ENCODE measurements at places on chromosomes 3 and 15.

DNA sequence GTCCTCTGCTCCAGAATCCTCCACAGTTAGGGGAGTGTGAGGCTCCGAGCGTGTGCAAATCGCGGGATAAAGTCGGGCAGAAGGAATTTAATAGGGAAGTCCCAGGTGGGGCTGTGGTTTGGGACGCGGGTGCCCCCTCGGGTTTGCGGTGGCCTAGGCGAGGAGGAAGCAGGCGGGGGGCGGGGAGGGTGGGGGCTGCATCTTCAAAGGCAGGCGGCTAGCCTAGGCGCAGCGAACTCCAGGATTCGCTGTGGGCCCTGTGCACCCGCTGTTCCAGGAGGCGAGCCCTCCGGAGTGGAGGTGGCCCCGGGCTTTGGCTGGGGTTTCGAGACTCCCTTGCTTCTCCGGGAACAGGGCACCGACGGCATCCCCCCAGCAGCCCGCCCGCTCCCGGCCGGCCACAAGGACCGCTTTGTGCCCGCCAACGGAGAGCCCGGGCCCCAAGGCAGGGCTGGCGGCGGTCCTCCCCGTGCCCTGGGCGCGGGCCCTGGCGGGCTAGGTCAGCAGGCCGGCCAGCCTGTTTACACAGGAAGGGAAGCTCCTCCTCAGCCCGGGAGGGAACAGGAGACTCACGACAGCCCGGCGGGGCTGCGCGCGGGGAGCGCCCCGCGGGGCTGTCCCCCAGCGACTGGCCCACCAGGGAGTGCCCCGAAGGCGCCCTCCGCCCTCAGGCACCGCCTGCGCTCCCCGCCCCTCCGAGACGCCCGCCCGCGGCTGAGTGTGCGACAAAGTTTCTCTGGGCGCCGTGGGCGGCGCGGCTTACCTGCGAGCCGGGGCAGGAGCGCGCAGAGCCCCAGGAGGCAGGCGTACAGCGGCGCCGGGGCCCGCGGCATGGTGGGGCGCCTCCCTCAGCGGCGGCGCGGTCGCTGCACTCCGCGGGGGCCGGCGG, 753 bp downstream of the ITGB5 start:
- DNase-seq: peak; percentile 20

DNA sequence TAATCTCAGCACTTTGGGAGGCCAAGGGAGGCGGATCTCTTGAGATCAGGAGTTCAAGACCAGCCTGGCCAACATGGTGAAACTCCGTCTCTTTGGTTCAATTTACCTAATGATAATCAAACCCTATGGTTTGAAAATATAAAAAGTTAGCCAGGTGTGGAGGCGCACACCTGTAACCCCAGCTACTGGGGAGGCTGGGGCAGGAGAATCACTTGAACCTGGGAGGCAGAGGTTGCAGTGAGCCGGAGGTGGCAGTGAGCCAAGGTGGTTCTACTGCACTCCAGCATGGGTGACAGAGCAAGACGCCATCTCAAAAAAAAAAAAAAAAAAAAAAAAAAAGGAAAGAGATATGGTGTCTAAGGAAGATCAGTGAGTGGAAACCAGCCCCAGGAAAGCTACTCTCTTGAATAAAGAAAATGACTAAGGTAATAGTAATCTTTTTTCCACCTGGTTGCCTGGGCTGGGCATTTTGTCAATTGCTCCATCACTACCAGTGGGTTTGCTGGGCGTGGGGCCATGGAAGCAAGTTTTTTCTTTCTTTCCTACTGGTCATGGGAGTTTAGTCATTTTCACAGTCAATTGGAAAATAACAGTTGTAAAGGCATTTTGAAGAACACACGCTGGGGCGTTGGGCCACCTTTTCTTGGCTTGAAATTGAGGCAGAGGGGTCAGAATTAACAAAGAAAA, 387.6 kb upstream of the RGMA start:
- no peak for DNase-seq

GRCh38 chr3:156316076-156316475, 195.7 kb downstream of the KCNAB1 start:
- DNase-seq: no peak

DNA sequence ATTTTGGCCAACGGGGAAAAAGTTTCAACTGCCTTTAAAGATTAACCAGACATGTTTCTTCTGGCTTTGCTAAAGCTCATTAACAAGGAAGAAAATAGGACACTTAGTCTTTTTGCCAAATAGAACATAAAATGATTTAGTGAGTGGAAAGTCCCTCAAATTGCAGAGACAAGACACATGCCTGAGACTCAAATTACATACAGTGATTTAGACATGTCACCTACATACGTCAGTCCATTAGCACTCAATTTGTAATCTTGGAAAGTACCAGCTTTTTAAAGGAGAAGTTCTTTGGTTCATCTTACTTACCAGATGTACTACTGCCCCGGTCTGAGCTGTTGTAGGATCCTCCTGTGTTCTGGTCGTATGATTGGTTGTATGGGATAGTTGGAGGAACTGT, 1134.2 kb downstream of the ROBO1 start:
- DNase-seq: no peak

GRCh38 chr15:64749167-64749566, 26.2 kb downstream of the RBPMS2 start:
- DNase-seq: no peak

DNA sequence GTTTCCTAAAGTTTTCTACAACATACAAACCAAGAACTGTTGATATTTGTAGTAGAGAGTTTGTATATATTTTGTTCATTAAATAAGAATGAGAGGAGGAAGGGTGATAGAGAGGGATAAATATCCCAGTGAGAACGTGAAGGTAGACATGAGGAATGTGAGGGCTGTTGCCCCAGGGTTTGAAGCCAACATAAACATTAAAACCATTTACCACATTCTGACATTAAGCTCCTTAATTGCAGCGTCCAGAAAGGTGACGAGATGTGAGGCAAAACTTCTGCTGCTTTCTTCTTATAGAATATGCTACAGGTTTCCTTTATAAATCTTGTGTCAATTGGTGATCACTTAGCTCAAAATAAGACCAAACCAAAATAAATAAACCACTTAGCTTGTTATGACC, 267.8 kb upstream of the CNTN4 start:
- no peak for DNase-seq

Data from CD4-positive, alpha-beta memory T cell (primary cell).